Stimulated activated CD8-positive, alpha-beta memory T cell treated with anti-CD3 and anti-CD28 coated beads, Interleukin-4, amount 100 ng/mL, for 4 hours (primary cell): ENCODE measurements at places on chromosomes 3 and 15.

- DNase-seq: no peak
Measured at GRCh38 chr15:94080416-94080815, 150.9 kb upstream of the MCTP2 start.

DNA sequence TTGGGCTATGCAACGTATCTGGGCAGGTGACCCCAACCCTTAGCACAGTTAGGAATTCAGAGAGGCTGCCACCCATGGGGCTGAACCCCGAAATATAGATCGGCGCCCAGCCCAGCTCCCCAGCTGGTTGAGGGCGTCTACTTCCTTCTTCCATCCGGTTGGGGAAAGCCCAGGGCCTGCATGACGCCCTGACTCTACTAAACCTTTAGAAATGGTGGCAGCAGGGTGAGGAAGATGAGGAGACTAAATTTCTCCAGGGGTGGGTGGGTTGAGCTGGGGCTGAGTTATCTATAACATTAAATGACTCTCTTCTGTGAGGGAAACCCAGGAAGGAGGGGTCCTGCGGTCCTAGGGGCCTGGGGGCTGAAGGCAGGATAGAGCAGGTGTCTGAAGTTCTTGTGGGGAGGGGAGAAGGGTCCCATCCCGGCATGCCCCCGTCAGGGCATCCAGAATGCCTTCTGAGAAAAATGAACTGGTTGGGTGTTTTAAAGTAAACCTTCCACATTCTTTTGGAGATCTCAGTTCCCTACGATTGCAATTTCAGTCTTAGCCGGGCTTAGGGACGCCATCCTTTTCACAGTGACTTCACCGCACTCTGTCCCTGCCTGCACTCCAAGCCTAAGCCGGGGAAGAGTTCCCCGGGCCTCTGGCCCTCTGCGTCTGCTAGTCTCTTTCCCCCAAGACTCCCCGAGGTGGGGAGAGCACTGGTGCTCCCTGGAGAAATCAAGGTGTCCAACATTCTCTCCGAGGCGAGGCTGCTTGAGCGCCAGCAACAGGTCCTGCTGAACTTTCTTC is 28.5 kb downstream of the NR2F2 start:
- no peak for DNase-seq

DNA sequence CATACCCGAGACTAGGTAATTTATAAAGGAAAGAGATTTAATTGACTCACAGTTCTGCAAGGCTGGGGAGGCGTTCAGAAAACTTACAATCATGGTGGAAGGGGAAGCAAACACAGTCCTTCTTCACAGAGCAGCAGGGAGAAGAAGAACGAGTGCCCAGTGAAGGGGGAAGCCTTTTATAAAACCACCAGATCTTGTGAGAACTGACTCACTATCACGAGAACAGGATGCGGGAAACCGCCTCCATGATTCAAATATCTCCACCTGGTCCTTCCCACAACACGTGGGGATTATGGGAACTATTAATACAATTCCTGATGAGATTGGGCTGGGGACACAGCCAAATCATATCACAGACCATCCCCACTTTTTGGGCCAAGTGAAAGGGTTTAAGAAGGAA is 58.8 kb upstream of the CTXND1 start:
- DNase-seq: no peak

DNA sequence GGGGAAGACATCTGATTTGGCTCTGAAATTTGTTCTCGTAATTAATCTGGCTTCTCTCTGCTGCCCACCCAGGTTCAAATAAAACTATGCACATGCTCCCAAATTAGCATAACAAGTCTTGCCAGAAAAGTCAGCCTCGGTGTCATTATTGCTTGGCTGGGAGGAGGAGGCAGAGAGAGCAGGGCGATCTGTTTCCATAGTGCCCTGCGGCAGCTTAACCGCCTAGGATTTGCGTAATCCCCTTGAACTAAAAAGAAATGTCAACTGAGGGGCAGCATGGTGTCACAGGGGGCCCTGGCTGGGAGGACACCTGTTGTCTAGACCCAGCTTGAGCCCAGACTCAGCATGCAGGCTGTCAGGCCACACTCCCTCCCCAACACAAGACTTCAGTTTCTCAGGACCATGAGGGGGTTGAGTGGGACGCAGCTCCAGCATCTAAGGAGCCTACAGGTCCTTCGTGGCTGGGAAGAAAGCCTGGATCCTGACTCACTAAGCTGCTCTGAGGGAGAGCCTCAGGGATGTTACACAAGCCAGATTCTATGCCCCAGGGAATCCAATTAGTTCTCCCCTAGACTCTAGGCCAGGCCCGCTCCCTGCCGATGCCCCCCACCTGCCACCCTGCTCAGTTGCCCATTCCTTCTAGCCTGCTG is 17.3 kb downstream of the MRPS11 start:
- no peak for DNase-seq

GRCh38 chr3:145578471-145578870 is 582.5 kb downstream of the PLOD2 start:
- no peak for DNase-seq

GRCh38 chr15:98160236-98160635 is 199.7 kb downstream of the ARRDC4 start:
- DNase-seq: no peak

- no peak for DNase-seq
Measured at GRCh38 chr15:100924436-100924835, 5.3 kb downstream of the LRRK1 start.

DNA sequence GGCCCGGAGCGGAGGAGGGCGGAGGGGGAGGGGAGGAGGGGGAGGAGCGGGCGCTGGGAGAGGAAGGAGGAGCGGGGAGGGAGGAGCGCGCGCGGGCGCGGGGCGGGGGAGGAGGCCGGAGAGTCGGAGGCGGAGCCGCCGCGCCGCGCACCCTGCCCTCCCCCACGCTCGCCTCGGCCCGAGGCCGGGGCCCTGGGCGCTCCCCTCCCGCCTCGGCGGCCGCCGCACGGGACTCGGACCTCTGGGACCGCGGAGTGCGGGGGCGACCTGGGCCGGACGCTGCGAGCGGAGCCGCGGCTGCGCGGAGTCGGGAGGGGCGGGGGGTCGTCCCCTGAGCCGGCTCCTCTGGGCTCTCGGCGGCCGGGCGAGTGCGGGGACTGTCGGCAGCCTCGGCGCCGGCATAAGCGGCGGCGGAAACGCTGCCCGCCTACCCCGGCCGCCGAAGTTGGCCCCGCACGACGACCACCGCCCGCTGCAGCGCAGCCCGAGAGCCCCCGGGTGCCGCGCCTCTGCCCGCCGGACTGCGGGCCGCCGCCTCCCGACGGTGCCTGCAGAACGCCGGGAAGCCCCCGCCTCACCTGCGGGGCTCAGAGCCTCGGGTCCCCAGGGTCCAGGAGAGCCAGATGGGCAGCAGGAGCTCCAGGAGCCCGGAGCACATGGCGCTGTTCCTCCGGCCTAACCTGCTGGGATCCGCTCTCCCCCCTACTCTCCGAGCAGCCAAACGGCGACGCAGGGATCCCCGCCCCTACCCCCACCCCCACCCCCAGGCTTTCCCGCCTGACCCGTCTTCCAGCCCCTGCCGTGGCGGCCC is 406 bp upstream of the GABRB3 start:
- DNase-seq: no peak

GRCh38 chr15:83971992-83972391 is 263.6 kb upstream of the GOLGA6L4 start:
- DNase-seq: no peak

DNA sequence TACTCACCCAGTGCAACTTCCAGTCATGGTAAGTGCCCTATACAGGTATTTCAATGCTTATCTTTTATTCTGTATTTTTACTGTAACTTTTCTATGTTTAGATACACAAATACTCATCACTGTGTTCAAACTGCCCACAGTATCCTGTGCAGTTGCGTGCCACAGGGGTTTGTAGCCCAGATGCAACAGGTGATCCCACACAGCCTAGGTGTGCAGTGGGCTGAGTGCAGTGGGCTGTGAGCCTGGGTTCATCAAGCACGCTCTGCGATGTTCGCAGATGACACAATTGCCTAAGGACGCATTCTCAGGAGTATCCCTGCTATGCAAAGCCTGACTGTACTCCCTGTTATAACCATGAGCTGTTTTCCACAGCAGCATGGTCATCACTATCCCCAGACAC is 36.2 kb upstream of the VGLL4 start:
- no peak for DNase-seq

GRCh38 chr3:181454451-181455027 is 257.2 kb upstream of the SOX2 start:
- DNase-seq: no peak

DNA sequence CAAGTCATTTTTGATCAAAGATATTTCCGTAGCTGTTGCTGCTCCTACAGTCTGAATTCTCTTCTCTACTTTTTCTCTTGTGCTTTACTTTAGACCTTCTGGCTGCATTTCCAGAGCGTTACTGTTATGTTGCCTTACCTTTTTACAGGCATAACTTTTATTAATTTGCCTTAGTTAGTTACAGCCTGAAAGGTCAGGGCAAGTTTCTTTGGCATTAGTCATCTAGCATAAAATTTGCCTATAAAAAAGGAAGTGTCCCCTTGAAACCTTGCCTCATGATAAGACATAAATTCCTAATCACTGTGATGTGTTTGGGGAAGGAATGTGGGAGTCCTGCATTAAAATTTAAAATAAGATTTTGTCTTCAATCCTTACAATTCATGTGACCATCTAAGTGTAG is 618.5 kb downstream of the NR2F2 start:
- no peak for DNase-seq

DNA sequence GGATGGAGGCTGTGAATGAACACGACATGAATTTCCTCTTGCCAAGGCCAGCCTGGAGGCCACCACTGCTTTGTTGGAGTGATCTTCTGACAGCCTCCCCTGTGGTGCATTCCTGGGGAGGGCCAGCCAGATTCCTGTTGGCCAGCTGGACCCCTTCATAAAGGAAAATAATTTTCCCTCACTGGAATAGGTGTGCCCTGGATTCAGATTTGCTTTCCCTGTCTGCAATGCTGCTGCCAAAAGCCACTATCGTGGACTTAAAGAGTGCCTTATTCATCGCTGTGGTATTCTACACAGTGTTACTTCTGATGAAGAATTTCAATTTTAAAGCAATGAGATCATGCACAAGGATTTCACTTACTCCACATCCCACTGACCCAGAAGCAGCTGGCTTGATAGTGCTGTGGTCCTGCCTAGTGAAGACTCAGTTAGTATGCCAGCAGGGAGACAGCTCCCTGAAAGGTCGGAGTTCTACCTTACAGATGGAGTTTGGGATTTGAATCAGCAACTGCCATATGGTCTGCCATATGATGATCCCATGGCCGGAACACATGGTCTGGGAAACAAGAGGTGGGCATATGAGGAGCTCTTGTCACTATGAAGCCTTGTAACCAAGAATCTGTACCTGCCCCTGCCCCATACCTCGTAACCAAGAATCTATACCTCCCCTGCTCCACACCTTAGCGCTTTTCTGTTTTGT is 145.2 kb downstream of the KLF13 start:
- DNase-seq: no peak

GRCh38 chr3:181134873-181135272 is 145.3 kb upstream of the DNAJC19 start:
- DNase-seq: no peak

- DNase-seq: no peak
Measured at GRCh38 chr15:62873203-62873602, 169.3 kb upstream of the TPM1 start.

- no peak for DNase-seq
Measured at GRCh38 chr15:96186105-96186504, 144.4 kb upstream of the NR2F2 start.

GRCh38 chr3:130905551-130905950 is 11.7 kb downstream of the ATP2C1 start:
- DNase-seq: no peak

GRCh38 chr3:66809595-66809958 is 188.5 kb upstream of the KBTBD8 start:
- DNase-seq: no peak

DNA sequence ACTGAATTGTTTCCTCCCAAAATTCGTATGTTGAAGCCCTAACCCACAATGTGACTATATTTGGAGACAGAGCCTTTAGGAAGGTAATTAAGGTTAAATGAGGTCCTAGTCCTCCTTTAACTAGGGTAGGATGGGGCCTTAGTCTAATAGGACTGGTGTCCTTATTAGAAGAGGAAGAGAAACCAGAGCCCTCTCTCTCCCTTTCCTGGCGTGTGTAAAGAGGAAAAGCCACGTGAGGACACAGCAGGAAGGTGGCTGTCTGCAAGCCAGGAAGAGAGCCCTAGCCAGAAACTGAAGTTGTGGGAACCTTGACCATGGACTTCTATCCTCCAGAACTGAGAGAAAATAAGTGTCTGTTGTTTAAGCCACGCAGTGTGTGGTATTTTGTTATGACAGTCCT is 94.3 kb downstream of the OXNAD1 start:
- DNase-seq: no peak

GRCh38 chr3:124174910-124175874 is 183.3 kb upstream of the ROPN1 start:
- DNase-seq: no peak

DNA sequence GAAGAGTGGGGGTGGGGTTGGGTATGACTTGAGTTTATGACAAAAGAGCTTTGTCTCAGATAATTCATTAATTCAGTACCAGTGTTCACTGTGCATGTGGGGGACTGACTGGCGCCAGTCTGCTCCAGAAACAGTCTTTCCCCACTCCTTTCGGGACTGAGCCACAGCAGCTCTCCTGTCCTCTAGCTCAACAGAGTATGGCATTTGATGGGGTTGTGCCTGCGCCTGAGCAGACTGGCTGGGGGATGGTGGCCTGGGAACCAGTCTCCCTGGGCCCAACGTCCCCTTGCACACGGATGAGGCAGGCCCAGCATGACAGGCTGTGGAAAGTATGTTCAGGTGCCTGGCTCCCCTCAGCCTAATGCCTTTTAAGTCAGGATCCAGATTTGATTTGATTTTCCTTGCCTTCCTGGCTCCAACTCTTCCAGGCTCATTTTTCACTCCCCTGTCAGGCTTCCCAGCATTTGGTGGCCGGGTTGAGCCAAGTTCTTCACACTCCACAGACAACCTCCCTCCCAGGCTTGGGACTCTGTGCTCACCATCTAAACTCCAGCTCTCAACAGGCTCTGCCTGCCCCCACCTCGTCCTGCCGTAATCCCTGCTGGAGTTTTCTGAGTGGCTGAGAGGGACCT is 105.0 kb downstream of the MYLK start:
- no peak for DNase-seq

DNA sequence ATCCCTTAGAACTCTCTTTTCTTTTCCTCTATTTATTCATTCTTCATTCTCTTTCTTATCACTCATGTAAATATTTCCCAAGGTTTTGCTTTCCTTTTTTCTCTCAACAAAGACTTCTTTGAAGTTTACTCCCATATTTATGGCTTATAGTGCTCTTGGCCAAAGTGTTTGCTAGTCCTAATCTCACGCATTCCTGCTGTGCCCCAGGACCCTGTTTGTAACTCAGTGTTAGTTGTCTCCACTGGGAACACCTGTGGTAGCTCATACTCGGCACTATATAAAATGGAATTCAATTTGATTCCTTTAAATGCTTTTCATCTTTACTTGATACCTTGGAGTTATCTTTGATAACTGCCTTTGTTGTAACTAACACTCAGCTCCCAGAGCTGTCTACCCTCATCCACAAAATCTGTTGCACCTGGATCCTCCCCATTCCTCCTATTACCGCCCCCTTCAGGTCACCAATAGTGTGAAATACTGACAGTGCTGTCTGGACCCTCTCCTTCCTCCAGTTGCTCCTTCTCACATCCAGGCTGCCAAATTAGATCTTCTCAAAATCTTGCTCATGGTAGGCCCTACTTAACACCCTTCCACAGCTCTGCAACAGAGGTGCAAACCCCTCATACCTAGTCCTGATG is 76.8 kb downstream of the TIGIT start:
- DNase-seq: no peak

GRCh38 chr15:35445891-35446290 is 100.1 kb downstream of the DPH6 start:
- DNase-seq: no peak
